ENCODE measurements at places on chromosomes 1 and 21.

- no peak for DNase-seq
These were observed 46.2 kb upstream of the GPR153 start for GRCh38 chr1:6307099-6307498.

- no peak for DNase-seq
These were observed 147.6 kb upstream of the C1orf174 start for GRCh38 chr1:4047666-4048065.

- DNase-seq, result no peak
These were observed 251.5 kb downstream of the DYRK1A start for GRCh38 chr21:37618081-37618480.

- DNase-seq, result no peak
These were observed 300.8 kb downstream of the DISC1 start for GRCh38 chr1:231927431-231927830.

Measured in urothelium cell line (cell line).